ENCODE measurements at places on chromosomes 12 and 14.

DNA sequence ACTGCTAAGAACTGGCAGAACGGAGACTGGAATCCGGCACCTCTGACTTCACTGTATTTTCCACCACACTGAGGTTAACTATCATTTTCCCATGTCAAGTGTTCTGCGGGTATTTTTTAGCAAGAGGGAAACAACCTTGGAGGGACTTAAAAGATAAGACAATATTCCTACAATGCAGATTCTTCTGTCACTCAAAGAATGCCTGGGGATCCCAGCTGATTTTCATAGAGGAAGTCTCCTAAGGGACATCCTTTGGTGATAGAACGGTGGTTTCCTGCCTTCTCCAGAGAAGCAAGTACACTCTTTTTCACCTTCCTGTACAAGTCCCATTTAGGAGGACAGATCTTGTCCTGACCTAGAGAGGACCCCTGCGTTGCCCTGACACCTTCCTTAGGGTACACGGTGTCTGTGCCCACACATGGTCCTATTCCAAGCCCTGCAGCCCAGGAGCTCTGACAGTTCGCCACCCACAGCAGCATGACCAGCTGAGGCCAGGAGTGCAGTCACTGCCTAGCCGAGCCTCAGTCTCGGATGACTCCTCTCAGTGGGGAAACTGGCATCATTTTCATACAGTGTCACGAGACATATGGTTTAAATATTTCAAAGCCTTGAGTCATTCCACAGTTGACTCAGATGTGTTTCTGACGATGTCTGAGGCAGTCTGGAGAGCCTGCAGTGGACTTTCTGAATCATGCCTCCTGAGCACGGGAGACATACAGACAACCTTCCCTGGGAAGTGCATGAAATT, 181.3 kb upstream of the FKBP4 start:
- DNase-seq = peak; percentile 37

GRCh38 chr14:105316968-105317510, 2.5 kb downstream of the PACS2 start:
- no peak for DNase-seq

DNA sequence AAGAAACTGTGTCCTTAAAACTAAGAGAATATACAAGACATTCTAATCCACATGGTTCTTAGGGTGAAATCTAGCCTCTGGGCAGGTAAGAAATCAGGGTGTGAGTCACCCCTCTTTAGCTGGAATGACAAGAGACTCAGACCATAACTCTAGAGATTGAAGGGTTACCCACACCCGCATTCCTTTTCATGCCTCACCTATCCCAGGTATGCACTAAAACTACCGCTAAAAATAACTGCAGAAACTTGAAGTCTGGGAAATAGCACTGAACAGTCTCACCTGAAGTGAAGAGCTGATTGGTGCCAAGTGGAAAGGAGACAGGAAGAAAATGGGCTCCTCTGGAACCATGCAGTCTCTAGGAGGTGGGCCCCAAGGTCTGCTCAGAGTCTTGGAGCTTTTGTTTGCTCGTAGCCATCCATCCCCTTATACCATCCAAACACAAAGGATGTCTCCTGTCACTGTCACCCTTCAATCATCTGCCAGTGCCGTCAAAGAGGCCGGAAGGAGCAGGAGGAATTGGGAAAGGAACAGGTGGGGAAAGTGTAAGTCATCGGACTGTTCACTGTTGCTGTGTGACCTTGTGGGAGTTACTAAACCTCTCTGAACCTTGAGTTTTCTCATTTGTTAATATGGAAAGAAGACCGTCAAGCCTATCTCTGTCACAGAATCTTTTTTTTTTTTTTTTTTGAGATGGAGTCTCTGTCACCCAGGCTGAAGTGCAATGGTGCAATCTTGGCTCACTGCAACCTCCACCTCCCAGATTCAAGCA, 22.4 kb downstream of the DDX47 start:
- DNase-seq = peak; percentile 98

- peak; percentile 88 for DNase-seq
Observed at GRCh38 chr12:88580051-88580871, at the start of gene KITLG. TSS of gene KITLG (minus strand) at chr12:88580471. CDS start at chr12:88580278, 193 bp downstream.

DNA sequence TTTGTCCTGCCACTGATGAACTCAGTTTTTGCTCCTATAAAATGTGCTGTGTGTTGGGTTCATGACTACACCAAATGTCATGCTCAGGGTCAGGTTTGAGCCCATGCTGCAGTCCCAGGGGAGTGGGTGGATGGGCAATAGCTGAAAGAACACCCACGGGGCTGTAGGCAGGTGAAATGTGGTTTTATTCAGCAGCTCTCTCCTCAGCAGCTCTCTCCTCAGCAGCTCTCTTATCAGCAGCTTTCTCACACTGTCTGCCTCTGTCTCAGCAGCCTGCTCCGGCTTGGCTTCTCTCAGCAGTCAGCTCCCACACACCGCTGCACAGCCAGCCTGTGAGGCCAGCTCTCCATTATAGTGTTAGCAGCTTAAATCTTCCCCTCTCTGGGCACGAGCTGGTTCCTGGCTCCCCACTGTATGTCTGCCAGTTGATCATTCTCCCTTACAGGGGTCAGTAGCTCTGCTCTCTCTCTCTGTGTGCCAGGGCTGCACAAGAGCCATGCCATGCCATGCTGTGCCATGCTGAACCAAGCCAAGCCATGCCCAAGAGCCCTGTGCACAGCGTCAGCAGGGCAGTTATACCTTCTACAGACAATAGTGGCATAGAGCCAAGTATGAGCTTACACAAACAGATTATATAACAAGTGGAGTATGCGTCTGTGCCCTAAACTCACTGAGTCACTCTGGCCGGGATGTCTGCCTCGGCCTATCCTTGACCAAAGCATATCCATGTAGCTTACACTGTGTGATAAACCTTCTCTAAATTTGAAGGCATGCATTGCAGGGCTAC, 303.3 kb upstream of the TMPO start:
- peak; percentile 16 for DNase-seq

- no peak for DNase-seq
Observed at GRCh38 chr14:70664698-70665447, 23.2 kb downstream of the TTC9 start.

DNA sequence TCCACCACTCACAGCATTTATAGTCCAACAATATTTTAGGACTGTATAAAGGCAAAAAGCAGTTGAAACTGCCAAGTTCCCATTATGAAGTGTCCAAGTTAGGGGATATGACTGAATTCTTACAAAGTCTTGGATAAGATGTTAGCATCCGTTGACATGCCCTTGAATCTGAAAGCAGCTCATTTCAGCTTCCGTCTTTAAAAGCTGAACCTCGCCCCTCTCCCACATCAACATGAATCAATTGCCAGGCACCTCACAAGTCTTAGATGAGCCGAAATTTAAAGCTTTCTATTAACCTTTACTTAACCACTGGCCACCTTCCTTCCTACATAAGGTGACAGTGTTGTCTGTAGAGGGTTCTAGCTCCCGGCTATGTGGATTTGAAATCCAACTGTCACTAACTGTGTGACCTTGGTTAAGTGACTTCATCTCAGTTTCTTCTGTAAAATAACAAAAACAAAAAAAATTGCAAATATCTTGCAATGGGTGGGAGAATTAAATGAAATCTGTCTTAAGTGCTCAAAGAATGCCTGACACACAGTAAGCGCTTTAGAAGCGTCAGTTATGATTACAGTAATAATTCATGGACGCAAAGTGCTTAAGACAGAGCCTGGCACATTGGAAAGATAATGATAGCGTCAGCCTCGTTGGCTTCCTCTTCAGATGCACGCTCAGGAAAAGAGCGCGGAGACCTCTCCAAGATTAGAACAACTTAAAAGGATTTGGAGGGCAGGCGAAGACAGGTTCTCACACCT, 1.2 kb downstream of the PPP1CC start:
- DNase-seq = peak; percentile 61

GRCh38 chr14:77058117-77058516, 29.6 kb upstream of the IRF2BPL start:
- DNase-seq = no peak

DNA sequence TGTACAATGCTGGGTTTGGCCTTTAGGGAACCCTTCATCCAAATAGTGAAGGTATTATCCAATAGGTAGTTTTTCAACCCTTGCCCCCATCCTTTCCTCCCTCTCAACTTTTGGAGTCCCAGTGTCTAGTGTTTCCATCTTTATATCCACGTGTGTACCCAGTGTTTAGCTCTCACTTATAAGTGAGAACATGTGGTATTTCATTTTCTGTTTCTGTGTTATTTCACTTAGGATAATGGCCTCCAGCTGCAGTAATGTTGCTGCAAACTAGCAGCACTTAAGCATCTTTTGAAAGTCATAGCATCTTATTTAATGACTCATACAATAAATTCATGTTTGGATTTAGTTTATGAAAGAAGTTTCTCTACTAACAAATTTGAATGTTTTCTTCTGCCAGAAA, 442.5 kb downstream of the NELL2 start:
- DNase-seq = no peak

DNA sequence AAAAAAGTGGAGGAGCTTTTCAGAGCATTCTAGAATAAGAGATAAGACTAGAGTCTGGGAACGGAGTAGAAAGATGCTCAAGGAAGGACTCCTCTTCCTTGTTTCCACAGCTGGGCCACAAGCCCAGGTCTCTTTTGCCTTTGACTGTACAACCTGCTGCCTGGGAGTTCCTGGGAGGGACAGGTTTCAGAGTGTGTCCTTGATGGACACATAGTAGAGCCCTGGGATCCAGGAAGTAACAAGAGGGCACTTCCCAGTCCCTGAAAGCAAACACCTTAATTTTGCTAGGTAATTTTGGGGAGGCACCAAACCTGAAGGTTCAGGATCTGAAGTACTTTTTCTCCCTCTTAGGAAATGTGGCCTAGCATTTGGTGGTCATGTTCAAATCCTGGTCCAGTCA, 44.4 kb downstream of the CHST11 start:
- no peak for DNase-seq

DNA sequence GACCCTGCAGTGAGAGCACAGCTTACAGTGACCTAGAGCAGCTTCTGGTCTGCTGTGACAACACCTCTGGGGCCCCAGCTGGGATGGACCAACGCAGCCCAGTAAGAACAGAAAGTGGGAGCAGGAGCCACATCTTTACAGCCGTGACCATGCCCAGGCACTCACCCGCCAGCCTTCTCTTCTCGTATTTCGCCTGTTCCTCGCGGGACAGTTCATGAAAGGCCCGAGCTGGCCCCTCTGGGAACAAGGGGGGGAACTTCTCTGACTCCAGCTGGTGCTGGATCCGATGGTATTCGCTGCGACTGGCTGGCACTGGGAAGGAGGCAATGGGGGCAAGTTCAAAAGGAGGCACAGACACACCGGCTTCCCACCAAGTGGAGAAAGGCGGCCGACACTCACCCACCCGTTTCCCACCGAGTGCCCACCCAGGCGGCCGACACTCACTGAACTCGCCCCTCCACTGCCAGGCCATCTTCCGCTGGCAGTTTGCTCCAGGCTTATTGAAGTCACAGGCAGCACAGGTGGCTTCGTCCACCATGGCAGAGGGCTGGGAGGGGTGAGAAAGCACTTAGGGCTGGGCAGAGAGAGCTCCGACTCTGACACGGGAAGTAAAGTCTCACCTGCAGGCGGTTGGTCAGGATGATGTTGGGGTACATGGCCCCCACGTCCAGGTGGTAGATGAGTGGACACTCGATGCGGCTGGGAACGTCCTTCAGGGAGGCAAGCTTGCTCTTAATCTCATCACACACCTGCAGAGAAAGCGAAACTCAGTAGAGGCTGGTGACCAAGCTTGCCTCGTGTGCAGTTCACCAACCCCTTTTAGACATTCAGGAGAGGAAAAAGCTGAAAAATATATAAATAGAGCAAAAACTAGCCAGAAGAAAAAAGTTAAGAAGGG, 18.7 kb downstream of the POLE start:
- DNase-seq = no peak
